Hematopoietic multipotent progenitor cell (in vitro differentiated cells): ENCODE measurements at places on chromosomes 16 and 17. TPM values are rescaled to one million over a fixed set of nuclear protein-coding genes. Genes with fewer than 3 reads are reported as not detected.

DNA sequence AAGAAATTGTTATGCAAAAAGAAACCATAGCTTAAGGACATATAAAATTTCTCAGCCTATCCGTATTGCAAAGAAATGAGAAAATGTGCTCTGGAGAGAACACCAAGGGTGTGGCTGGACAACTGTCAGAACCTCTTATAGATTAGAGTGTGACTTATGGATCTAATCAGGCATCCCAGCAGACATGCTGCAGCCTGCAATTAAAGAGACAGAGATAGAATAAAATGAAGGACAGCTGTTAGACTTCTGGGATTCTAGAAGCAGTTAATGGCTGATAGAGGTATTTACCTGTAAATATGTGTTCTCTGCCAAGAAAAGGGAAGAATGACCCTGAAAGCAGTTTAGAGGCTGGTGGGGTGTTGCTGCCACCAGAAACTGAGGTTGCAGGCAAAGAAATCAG is 160.1 kb upstream of the KIF2B start:
- no peak for DNase-seq

DNA sequence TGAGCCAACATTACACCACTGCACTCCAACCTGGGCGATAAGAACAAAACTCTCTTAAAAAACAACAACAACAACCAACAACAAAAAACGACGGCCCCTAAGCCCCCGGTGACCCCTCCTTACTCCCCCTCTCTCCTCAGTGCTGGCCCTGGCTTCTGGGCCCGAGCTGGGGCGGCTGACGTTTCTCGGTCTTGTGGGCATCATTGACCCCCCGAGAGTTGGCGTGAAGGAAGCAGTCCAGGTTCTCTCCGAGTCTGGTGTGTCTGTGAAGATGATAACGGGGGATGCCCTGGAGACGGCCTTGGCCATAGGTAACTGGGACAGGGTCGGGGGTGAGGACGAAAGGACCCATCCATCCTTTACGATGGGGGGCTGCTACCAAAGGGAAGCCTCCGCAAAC is 52.7 kb downstream of the MEAK7 start:
- DNase-seq, result no peak

DNA sequence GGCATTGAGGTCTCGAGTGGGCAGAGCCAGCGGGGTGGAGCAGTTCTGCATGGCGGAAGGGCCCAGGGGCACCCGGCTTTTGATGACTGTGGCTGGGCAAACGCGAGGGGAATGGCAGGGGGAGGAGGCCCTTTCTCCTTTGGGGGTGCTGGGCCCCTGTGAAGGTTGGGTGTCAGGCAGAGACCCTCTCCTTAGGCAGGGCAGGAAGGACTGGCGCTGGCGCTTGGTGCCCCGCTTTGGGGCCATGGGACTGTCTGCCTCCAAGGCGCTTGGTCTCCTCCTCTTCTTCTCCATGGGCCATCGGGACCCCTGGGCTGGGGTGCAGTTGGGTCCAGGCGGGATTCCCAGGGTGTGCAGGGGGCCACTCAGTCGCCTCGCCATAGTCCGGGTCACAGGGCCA is 12.8 kb upstream of the GFAP start:
- DNase-seq, result no peak

Gene ZNF385C
- total RNA-seq, result 1.9 TPM

DNA sequence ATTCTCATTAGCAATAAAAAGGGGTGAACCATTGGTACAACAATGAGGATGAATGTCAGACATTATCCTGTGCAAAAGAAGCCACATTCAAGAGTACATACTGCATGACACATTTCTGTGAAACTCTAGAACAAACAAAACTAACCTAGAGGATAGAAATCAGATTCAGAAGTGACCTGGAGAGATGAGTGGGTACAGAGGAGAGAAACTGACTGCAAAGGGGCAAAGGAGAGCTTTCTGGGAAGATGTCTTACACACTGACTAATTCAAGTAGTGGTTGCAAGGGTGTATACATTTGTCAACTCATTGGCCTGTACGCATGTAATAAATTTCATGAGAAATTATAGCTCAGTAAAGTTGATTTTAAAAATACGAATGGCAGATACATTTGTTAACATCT is 115.6 kb downstream of the GAS7 start:
- no peak for DNase-seq

DNA sequence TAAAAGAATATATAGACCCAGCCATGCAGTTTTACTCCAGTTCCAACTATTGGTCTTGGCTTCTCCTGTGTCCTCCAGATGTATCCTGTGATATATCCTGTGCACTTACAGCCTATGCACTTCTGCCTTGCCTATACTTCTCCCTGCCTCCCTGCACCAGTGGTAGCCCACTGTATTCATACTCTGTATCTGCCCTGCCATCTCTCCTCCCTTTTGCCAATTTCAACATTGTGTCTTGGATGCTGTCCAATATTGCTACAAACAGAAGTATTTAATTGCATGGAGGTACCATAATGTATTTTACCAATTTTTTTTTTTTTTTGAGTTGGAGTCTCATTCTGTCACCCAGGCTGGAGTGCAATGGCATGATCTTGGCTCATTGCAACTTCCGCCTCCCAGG is 242.7 kb downstream of the HAPSTR1 start:
- DNase-seq, result no peak

Gene KRT17
- total RNA-seq, result not detected

- DNase-seq, result no peak
Measured at GRCh38 chr16:17850581-17851250, 380.0 kb upstream of the XYLT1 start.

GRCh38 chr17:55440391-55440790 is 18.8 kb upstream of the MMD start:
- no peak for DNase-seq

Gene TM4SF5
- total RNA-seq, result not detected

DNA sequence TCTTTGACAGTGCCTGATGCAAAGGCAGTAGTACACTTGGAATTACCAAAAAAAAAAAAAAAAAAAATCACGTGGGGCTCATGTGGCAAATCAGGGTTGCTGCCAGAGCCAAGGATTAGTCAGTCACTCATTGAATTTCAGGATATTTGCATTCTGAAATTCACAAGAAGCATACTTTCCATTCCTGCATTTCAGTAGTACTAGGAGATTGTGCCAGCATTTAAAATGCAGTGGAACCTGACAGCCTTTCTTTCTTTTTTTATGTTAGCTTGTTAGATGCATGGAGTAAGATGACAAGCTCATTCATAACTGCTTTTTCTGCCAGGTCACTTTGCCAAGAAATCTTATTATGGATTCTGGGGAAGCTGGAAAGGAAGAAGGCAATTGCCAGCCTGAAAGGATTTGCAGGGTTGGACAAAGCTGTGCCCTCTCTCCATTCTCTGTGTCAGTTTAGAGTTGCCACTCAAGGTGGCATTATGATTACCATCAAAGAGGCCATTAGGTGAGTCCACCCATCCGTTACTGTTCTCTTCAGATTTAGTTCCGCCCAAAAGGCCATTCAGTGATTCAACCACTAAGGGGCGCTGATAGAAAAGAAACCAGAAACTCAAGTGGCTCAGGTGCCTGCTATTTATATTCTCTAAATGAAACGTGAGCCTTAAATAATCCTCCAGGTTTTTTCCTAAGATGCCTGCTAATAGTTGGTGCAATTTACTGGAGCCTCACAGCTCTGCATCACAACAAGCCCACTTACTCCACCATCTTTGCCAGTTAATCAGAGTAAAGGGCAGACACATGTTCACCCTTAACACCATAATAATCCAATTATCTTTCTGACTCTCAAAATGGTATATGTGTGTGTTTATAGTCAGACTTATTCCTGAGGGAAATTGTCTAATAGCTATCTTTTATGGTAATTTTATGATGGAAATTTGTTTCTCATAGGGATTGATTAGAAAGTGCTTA is 59.0 kb downstream of the TANGO6 start:
- no peak for DNase-seq

Gene KRTAP3-2
- total RNA-seq, result not detected

Gene NEUROD2
- total RNA-seq, result not detected

Gene CMTM2
- total RNA-seq, result 0.54 TPM

GRCh38 chr16:67430504-67430976 is 381 bp upstream of the HSD11B2 start:
- DNase-seq, result peak; percentile 14

Gene TBC1D3
- total RNA-seq, result not detected

Gene NAA60
- 23.7 TPM for total RNA-seq

Gene SLC38A8
- not detected for total RNA-seq

- no peak for DNase-seq
Measured at GRCh38 chr17:42027961-42028790, 8.3 kb downstream of the NKIRAS2 start.

DNA sequence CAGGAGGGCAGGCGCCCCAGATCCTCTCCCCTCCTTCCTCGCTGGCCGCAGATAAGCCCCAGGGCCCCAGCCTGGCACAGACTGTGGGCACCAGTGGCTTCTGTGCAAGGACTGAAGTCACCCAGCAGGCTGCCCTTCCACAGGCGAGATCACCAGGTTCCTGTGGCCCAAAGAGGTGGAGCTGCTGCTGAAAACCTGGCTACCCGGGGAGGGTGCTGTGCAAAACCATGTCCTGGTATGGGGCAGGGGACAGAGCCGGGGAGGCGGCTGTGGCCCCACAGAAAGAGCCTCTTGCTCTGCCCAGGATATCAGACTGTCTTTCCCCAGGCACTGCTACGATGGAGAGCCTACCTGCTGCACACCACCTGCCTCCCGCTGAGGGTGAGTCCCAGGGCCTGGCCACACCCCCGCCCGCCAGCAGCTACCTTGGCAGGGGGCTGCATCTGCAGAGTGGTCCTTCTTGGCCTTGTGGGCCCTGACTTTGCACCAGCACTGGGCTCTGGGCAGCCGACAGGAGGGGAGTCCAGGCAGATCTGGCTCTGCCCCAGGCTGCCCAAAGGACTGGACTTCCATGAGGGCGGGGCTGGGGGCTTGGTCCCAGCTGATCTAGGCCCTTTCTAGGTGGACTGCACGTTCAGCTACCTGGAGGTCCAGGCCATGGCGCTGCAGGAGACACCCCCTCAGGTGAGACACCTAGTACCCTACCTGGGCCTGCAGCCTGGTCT is 615 bp downstream of the CARMIL2 start:
- DNase-seq, result peak; percentile 34

DNA sequence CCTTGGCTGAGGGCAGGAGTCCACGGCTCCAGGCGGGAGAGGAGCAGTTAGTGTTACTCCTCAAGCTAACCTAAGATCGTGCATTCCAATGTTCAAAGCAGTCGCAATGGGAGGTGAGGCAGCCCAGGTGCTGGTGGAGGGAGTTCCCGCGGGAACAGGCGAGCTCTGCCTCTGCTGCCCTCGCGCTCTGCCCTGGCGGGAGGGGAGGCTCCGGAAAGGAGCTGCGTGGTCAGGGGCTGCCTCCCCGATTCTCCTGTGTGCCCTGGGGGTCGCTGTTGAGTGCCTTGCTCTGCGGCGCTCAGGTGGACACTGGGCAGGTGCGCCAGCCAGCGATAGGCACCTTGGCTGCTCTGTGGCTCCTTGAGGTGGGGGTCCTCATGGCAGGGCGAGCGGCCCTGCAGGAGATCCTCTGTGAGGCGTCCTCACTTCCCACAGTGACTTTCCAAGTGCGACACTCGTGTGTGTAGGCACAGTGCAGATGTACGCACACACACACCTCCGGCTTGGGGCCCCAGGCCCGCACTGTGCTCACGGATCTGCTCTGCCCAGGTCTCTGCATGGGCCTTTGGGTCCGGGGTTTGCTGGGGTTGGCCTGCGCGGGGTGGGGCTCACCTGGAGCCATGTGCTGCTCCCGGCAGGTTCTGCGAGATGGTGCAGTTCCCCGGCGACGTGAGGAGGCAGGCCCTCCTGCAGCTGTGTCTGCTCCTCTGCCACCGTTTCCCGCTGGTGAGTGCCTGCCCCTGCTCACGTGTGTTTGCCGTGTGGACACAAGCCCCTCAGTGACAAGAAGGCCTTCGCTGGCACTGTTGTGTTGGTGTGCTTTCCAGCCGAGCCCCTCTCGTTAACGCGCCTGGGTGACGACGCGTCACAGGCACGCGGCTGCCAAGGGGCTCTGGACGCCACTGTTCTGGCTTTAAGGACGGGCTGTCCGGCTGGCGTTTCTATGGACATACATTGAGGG is 97.9 kb upstream of the ZNF750 start:
- DNase-seq, result no peak

DNA sequence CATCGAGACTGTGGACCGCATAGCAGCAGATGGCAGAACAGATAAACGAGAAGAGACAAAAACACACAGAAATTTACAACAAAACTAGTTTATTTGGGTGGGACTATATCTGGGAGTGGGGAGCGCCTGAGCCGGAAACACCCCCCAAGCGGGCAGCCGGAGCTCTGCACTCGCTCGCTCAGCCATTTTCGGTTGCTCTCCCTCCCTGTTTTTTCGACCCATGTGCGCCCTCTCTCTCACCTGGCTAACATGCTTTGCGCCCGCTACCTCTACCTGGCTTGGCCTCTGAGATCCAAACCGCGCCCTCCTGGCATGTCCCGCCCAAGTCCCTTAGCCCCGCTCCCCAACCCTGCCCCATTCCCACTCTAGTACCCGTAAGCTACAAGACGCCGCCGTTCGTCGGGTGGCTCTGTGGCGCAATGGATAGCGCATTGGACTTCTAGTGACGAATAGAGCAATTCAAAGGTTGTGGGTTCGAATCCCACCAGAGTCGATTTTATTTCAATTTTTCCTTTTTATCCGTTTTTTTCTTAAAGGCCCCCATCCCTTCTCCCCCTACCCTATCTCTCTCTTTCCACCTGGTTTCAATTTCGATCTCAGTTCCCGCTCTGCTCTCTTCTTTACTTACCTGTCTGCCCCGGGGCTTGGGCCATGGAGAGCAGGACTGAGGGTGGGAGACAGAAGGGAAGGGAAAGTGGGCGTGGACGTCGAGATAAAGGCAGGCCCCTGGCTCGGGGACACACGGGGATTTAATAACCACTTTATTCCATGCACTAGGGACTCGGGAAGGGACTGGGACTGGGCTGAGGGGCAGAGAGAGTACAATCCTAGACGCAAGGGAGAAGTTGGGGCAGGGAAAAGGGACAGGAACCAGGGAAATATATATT is 2.4 kb upstream of the ALOXE3 start:
- no peak for DNase-seq

Gene OR2C1
- 0.27 TPM for total RNA-seq

Gene ZPBP2
- not detected for total RNA-seq
